ENCODE measurements at places on chromosomes 3 and 15. TPM values are rescaled to one million over a fixed set of nuclear protein-coding genes. Genes with fewer than 3 reads are reported as not detected.
A peak's percentile ranks its signal among the peaks of the same experiment; 100 is the strongest.

MOBP gene
- total RNA-seq, result 0.20 TPM

HCN4 gene
- total RNA-seq, result not detected

- DNase-seq, result no peak
Measured at GRCh38 chr3:104066658-104067057, 1300.1 kb upstream of the ALCAM start.

DNA sequence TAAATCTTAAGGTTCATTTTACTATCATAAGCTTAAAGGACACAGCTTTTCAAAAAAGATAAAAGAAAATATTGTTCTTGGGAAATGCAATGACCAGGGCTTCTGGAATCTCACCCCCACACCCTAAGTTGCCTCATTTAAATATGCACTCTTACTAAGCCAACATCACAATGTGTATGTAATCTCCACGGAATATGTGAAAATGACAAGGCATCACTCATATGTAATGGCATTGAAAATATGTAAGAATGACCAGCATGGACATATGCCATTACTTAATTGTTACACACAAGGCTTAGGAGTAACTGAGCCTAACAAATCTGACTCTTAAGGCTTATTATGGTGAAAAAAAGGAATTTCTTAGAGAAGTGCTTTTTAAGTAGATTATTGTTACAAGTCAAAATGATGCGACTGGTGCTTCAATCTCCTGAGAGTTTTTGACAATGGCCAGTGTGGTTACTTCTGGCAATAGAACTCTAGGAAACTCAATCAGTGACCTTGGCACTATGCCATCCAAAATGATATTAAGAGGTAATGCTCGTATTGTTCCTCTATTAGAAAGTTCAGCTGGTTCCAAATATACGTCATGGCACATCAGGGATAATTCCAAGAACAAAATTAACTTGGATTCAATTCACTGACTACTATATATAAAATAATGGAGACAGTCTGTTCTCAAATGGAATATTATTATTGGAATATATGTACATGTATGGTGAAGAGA, 290.0 kb upstream of the PLSCR5 start:
- DNase-seq, result no peak

GRCh38 chr3:14799146-14799545, 19.6 kb upstream of the FGD5 start:
- DNase-seq, result no peak

GRCh38 chr15:100914876-100915275, 4.3 kb upstream of the LRRK1 start:
- peak; percentile 4 for DNase-seq

DNA sequence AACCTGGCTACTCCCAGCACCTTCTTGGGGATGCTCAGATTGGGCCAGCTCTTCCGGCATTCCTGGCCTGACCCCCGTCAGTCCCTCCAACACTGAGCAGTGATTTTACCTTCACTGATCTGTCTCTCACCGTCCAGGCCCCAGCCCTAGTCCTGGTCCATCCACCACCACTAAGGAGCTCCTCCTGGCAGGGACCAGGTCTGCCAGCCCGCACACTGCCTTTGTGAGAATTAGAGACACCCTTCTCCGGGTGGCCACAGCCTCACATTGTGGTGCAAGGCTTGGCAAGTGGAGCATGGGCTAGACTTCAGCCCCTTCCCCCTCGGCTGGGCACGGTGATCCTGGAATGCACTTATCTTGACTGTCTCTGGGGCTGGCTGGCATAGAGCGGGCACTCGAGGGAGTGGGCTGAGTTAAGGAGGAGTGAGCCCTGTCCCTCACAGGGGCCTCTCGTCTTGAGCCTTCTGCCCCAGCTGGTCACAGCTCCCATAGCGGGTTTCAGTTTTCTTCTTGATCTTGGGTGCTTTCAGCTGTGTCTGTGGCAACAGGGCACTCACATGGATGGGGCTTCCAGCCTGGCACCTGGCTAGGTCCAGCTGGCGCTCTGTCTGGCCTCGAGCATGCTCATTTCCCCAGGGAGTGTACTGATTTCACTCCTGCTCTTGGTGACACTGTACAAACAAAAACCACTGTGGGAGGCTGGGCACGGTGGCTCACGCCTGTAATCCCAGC, 53.9 kb downstream of the LINGO1 start:
- no peak for DNase-seq

- DNase-seq, result no peak
Measured at GRCh38 chr3:48685293-48685602, 467 bp downstream of the NCKIPSD start.

GRCh38 chr3:195260280-195260905, 10.6 kb downstream of the XXYLT1 start:
- DNase-seq, result peak; percentile 55

GRCh38 chr15:29259233-29259632, 10.4 kb downstream of the NSMCE3 start:
- no peak for DNase-seq
